ENCODE measurements at places on chromosomes 6 and 20.

GRCh38 chr6:1313767-1314503 lies 2.0 kb downstream of the FOXQ1 start:
- peak; percentile 81 for DNase-seq

- no peak for DNase-seq
Measured at GRCh38 chr20:47054945-47055344, 160.3 kb downstream of the EYA2 start.

DNA sequence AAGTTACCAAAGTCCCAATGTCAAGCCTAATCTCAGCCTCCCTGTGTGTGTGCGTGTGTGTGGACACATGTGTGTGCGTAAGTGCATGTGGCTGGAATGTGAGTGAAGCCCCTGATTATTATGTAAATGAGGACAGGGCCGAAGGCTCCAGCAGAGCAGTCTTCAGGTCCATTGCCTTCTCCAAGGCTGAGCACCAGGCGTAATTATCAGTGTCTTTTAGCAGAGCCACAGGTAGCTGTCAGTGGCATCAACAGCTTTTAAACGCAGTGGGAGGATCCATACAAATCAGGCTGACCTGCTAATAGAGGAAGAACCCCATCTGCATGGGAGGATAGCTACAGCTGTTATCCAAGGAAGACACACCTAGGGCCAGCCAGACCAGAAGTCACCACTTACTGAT lies 324.3 kb upstream of the MOCS1 start:
- DNase-seq: no peak

DNA sequence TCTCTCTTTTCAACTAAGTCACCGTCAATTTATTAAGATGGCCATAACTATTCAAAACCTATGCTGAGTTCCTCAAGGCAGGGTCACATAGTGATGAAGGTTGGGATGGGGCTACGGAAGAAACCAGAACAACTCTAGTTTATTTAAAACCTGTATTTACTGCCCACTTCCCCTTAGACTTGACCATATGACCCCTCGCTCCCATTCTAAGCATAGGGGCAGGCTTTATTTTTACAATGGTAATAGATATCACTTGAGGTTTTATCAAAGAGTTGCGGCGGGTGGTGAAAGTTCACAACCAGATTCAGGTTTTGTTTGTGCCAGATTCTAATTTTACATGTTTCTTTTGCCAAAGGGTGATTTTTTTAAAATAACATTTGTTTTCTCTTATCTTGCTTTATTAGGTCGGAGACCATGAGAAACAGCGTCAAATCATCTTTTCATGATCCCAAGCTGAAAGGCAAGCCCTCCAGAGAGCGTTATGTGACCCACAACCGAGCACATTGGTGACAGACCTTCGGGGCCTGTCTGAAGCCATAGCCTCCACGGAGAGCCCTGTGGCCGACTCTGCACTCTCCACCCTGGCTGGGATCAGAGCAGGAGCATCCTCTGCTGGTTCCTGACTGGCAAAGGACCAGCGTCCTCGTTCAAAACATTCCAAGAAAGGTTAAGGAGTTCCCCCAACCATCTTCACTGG lies 5.5 kb downstream of the EDN1 start:
- DNase-seq: no peak

DNA sequence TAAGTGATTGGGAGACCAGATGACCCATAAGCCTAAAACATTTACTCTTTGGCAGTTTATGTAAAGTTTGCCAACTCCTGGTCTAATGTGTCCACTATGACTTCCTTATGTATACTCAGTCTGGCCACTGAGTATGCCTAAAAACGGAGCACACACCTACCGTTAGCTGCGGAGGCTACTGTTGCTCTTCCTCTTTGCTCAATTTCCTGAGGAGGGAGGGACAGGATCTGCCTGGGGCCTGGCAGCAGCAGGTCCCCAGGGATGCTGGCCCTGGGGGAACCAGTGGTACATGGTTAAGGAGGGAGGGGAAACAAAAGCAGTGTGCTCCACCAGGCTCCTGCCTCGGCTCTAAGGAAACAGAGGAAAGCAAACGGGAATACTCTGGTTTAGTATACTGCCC lies 113.5 kb downstream of the CDYL start:
- no peak for DNase-seq

GRCh38 chr6:168828800-168829199 lies 387.8 kb downstream of the SMOC2 start:
- DNase-seq: no peak

DNA sequence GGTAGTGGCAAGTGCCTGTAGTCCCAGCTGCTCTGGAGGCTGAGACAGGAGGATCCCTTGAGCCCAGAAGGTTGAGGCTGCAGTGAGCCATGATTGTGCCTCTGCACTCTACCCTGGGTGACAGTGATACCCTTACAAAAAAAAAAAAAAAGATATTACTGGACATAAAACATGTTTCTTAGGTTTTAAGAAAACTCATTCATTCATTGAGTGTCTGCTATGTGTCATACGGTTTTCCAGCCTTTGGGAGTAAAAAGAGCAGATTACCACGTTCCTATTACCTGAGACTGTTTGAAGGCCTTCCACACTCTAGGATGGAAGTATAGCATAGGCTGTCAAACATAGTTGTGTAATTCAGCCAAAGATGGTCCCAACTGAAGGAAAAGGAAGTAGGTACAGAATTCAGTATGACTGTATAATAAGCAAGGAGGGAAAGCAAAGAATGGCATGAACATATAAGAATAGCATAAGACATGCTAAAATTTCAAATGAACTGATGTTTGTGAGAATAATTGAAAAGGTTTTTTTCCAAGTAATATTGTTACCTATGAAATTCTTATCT lies 22.0 kb downstream of the STXBP5 start:
- DNase-seq: no peak

DNA sequence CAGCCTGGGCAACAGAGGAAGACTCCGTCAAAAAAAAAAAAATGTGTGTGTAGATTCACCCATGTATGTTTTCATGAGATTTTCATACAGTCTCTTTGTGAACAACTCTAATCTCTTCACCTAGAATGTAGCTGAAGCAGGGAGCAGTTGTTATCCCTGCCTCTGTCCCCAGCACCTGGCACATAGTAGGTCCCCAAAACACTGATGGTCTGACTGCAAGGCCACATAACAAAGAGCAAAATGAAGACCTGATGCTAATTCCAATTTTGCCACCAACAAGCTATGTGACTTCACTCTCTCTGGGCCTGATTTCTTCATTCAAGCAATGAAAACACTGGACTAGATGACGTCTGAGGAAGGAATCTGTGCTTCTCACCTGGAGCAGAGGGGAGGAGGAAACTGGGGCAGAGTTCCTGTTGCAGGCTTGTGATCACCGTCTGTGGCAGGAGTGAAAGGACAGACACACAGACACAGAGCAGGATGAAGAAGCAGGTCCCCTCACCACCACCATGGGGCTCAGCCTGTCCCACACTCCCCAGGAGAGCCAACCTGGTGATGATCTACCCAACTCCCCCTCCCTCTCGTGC lies 4.6 kb downstream of the SLC44A4 start:
- no peak for DNase-seq

DNA sequence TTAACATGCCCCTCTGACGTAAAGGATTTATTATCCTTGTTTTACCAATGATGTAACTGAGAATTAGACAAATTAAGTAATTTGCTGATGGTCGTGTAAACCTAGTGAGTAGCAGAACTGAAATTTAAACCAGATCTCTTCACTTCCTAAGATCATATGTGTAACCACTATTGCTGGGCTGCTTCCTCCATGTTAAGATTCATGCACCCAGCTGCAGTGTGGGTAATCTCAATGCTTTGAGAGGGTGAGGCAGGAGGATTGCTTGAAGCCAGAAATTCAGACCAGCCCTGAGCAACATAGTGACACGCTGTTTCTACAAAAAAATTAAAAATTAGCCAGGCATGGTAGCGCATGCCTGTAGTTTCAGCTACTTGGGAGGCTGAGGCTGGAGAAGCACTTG lies 97.9 kb downstream of the L3MBTL3 start:
- no peak for DNase-seq

DNA sequence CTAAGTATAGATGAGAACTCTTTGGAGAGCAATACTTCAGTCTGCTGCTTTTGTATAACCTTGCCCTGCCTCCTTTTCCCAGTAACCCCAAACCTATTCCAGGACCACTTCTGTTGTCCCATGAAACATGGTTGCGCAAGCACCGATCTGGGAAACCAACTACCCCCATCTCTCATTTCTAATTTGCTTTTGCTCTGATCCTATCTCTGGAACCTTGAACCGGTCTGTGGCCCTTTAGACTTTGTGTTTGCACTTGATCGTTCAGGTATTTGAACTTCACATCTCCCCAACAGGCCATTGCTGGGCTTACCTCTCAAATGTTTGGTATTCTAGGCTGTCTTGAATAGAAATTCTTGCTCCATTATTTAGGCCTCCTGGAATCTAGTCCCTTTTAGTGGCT lies 25.0 kb downstream of the L3MBTL3 start:
- DNase-seq: no peak

DNA sequence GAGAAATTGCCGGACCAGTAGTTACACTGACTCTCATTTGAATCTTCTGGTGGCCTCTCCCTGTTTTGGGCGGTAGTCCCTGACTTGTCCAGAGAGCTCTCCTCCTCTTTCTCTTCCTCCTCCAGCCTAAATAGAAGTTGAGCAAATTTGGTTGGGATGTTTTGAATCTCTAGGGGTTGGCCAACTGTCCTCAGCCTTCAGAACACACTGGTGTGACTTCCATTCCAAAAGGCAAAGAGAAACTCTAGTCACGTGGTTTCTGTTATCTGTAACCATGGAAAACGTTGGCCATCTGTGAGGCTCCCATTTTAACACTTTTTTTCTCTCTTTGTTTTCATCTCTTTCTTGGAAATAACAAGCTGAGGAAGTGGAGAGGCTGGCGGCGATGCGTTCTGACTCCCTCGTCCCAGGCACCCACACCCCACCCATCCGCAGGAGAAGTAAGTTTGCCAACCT lies 275.3 kb downstream of the TBC1D7 start:
- no peak for DNase-seq

- no peak for DNase-seq
Measured at GRCh38 chr20:23435626-23436539, 3.6 kb upstream of the CSTL1 start.

DNA sequence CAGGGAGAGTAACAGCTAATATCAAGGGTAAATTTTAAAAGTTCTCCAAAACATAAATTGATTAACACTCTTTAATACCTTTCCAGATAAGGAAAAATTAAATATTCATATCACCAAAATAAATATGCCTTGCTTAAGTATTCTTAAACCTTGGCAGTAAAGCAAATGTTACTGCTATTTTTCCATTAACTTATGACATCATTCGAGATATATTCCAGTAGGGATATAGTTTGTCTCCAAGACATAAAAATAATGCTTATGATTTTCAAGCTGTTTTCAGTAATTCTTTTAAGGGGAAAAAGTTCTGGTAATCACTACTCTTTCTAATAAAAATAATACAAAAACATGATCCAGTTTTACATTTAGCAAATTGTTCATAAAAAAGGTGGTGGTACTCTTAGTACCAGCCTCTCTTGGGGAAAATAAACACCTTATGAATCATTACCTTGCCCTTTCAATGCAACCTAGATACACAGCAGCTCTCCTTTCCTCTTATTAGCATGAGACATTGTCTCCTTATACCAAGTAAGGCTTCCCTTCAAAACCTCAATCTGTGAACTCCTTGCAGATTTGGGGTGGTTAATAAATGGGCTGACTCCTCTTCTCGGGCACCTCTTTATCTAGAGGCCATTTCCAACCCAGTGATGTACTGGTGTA lies 31.5 kb upstream of the LTV1 start:
- DNase-seq: no peak

GRCh38 chr20:2333821-2334220 lies 38.0 kb downstream of the TGM3 start:
- DNase-seq: no peak

DNA sequence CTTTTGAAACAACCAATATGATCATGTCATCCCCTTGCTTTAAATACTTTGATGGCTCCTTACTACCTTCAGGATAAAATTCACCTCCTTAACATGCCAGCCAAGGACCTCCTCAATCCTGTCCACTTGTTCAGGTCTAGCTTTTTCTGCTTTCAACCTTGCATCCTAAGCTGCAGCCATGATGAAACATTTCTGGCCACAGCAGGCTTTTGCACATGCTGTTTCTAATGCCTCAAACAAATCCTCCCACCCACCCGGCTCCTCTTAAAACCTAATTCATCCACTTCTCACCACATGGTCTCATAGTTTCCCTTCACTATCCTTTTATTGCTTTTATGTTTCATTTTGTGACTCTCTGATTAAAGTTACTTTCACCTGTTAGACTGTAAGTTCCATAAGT lies 124.6 kb downstream of the MYB start:
- DNase-seq: no peak

- no peak for DNase-seq
Measured at GRCh38 chr6:137159912-137160311, 13.5 kb downstream of the IL22RA2 start.

DNA sequence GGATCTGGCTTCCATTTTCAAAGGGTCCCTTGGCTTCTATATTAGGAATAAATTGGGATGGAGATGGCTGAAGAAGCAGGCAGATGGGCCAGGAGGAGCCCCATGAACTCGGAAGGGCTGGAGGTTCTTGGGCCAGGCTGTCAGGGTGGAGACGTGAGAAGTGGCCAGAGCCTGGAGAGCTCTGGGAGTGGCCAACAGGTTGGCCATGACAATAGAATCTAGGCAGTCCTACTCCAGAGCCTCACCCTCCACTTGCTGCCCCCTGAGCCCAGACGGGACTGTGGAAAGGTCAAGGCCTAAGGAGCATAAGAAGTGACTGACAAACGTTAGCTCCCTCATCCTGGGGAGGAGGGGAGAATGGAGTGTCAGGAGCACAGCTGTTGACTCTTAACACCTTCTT lies 62.1 kb downstream of the STK35 start:
- DNase-seq: no peak

DNA sequence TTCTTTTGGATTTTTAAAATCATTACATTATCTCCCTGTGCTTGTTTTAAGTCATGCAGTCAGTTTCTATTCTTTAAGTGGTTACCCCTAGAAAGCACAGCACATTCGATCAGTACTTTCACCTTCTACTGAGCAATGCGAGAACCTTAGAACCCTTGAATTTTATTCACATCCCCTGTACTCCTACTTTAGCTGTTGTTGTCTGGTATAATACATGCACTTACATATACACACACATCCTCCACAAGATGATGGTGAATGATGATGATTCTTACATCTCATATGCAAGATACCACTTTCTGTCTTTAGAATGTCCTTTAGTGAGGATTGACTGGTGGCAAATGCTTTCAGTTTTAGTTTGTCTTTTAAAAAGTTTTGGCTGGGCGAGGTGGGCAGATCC lies 5.7 kb downstream of the CDC40 start:
- DNase-seq: no peak

GRCh38 chr6:55957961-55958422 lies 82.6 kb upstream of the BMP5 start:
- no peak for DNase-seq

Data from AG08396 (cell line).